ENCODE measurements at places on chromosomes 12 and 14.
A peak's percentile ranks its signal among the peaks of the same experiment; 100 is the strongest.

DNA sequence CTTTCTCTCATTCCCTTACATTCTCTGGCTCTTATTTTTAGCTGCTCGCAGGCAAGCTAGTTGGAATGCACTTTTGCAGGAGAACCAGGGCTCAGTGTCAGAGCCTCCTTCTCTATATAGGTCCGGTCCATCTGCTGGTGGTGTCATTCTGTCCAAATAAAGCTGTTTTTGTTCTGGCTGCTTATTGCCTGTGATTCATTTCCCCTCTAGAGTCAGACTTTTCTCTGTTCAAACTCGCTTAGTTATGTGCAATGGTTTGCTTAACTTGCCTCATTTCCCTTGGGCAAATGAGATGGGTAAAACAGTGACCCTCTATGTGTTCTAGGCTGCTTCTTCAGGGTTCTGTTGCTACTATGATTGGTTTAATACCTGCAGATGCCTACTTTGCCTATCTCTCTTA, 2.9 kb downstream of the SMARCD1 start:
- no peak for DNase-seq

DNA sequence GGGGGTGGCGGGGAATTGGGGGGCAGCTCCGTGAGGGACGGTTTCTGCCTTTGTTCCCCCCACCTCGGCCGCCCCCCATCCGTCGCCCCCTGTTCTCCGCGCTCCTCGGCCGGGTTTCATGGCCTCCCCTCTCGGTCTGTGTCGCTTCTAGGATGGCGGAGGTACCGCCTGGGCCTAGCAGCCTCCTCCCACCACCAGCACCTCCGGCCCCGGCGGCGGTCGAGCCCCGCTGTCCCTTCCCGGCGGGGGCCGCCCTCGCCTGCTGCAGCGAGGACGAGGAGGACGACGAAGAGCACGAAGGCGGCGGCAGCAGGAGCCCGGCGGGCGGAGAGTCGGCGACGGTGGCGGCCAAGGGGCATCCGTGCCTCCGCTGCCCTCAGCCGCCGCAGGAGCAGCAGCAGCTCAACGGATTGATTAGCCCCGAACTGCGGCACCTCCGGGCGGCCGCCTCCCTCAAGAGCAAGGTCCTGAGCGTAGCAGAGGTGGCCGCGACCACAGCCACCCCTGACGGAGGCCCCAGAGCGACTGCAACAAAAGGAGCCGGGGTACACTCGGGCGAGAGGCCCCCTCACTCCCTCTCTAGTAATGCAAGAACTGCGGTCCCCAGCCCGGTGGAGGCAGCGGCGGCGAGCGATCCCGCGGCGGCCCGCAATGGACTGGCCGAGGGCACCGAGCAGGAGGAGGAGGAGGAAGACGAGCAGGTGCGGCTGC, 575 bp downstream of the NAA30 start:
- DNase-seq: peak; percentile 36

- DNase-seq: no peak
Measured at GRCh38 chr12:125643055-125643454, 577.8 kb downstream of the AACS start.

DNA sequence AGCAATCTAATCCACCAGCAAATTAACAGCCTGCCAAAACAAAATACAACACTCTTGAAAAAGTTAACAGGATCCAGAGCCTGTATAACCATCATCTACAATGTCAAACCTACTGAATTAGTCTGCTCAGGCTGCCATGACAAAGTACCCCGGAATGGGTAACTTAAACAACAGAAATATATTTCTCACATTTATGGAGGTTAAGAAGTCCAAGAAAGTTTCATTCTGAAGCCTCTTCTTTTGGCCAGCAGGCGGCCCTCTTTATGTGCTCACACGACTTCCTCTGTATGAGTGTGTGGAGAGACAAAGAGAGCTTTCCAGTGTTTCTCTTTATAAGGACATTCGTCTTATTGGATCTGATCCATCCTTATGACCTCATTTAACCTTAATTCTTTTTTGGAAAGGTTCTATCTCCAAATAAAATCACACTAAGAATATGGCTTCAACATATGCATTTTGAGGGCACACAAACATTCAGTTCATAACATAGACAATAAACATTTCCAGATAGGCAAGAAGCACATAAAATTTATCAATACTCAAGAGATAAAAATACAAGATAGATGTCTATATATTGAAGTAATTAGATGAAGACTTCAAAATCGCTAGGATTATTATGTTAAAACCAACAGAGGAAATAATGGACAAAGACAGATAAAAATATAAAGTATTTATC, 5.9 kb upstream of the RERG start:
- no peak for DNase-seq

- no peak for DNase-seq
Measured at GRCh38 chr14:20632448-20632830, 9.1 kb downstream of the OR6S1 start.

DNA sequence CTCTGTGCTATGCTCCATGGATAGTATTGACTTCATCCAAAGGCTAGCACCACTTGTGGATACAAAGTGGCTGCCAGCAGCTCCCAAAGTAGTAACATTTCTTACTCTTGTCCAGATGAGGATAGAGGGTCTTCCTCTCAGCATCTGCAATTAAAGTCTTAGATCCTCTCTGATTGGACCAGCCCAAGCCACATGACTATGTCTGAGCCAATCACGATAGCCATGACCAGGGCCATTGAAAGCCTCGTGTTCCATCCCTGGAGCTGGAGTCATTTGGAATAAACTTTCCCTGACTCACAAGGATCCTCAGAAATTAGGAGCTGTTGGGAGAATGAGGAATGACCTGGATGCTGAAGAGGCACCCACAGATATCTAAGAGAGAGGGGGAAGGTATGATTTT, 28.5 kb upstream of the SLC24A4 start:
- no peak for DNase-seq

DNA sequence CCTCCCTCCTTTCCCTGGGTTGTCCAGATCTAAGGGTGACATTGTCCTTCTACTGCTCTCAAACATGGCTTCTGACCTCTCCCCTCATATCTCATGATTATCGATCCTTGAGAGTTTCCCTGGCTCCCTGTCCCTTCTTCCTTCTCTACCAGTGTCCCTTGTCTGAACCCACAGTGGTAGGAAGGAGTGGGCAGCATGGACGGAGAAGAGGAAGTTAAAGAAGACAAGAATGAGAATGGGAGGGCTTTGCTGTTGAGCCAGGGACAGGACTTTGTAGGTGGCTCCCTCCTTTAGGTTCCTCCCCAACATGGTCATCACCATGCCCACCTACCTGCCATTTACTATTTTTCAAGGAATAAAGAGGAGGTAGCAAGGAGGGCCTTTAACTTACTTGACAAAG, 166.7 kb downstream of the TMEM117 start:
- no peak for DNase-seq

- DNase-seq: no peak
Measured at GRCh38 chr14:73312687-73313086, 75.4 kb downstream of the PAPLN start.

GRCh38 chr12:109716512-109717389, 3.1 kb downstream of the FAM222A start:
- no peak for DNase-seq

DNA sequence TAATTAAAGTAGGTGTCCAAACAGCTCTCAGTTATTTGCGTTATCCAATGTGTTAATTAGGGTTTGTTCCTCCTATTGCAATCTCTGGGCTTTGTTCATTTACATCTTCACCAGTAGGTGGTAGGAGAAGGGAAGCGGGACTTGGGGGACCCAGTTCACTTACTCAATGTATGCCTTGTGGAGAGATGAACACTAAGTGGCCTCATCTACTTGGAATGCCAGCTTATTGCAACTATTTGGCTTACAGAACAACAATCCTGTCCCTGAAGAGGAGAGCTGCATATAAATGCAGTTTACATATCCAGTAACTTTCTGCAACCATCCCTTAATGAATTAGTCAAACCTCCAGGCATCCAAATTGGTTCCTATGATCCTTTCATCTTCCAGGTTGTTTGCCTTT, 417.1 kb upstream of the CCDC196 start:
- no peak for DNase-seq

DNA sequence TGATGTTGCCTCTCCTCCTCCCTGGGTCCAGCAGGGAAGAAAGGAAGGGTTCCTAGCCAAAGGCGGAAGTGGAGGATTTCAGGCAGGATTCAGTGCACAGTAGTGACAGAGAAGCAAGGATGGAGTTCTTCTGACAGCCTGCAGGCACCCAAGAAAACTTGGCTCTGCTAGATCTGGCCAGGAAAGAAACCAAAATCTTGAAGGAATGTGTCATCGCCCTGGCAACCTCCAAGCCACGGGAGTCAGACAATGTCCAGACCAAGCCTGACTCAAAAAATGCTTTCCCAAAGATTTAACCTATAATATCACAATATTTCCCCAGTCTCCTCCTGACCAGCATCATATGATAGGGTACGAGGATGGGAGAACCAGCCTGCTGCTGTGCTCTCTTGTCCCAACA, 22.8 kb upstream of the DHRS4 start:
- no peak for DNase-seq

DNA sequence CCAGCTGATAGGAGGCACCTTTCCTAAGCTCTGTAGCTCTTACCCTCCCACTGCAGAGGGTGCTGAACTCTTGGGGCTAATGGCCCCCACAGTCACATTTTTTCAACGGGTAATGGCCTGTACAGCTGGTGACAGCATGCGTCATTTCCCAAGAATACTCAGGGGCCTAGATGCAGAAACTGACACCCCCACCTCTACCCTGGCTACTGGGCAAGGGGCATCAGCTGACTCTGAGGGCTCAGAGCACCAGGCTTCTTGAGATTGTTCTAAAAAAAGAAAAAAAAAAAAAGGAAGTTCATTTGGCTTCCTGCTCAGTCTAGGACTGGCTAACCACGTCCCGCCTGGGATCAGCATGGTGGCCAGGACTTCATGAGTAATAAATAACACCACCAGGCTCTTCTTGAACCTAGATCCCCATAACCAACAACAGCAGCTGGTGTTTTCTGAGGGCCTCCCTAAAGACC, 35.2 kb downstream of the ZFP36L1 start:
- DNase-seq: peak; percentile 75

GRCh38 chr14:32571551-32571950, 242.5 kb downstream of the AKAP6 start:
- no peak for DNase-seq

- DNase-seq: peak; percentile 21
Measured at GRCh38 chr14:23351681-23352505, 794 bp downstream of the SLC22A17 start.

DNA sequence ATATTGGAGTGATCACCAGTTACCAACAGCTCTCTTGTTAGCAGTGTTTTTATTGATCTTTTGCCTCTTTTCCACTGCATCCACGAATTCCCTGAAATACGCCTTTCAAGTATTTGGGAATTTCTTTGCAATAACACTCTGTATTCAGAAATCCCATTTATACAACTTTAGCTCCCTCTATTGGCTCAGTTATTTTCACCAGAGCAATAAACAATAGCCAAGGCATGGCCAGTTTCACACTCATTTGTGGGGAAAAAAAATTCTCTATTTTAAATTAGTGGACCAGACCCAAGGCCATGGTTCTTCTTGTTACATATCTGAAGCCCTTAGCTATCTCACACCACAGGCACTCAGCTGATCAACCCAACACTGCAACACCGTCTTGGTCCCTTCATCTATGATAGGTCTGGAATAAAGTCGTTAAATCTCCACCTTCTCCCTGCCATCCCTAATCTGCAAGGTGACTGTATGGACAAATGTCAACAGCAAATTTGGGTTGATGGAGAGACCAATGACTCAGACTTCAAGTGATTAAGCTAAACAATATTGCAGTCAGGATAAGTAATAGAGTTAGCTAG, 92.4 kb upstream of the TMEM260 start:
- DNase-seq: peak; percentile 19

DNA sequence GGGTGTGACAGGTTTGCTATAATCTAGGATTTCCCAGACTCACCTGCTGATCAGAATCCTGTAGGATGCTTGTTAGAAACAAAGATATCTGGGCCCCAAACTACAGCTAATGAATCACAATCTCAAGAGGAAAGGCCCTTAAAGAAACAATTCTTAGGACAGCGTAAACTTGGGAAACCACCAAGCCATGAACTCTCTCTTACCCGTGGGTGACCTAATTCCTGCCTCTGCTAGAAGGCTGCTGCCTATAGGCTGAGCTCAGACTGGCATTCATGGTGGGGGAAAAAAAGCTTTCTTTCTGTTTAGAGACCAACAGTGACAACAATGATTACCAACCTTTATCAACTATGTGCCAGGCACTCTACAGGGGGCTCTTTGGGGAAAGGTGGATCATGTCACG, 213.9 kb upstream of the FKBP4 start:
- no peak for DNase-seq

GRCh38 chr12:132638541-132639408, 20.2 kb downstream of the P2RX2 start:
- no peak for DNase-seq
